ENCODE measurements at places on chromosomes 5 and 9.

DNA sequence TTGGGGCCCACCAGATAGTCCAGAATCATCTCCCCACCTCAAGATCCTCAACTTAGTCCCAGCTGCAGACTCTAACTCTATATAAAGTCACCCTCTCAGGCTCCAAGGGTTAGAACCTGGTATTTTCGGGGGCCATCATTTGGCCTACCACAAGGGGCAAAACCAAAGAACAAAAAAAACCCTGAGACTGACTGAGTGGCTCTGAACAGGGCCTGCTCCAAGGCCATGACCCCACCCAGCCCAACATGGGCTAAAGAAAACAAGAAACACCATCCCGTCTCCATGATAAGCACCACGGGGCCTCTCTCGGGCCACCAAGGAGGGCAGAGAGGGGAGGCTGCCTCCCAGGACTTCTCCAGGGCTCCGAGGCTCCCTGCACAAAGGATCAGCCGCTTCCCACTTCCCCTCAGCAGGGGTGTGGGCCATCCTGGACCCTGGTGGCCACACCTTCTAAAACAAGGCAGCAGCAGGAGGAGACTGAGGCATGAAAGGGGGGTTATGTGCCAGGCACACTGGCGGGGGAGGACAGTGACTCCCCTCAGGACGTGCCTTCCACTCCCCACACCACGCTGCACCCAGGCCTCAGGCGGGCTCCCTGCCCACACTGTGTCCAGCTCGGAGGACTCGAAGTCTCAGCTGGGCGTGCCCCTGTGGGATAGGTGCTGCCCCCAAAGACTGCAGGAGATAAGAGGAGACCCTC is 51.5 kb downstream of the SEMA4D start:
- DNase-seq, result no peak

- DNase-seq, result no peak
Measured at GRCh38 chr9:124661271-124661670, 109.8 kb downstream of the NR6A1 start.

DNA sequence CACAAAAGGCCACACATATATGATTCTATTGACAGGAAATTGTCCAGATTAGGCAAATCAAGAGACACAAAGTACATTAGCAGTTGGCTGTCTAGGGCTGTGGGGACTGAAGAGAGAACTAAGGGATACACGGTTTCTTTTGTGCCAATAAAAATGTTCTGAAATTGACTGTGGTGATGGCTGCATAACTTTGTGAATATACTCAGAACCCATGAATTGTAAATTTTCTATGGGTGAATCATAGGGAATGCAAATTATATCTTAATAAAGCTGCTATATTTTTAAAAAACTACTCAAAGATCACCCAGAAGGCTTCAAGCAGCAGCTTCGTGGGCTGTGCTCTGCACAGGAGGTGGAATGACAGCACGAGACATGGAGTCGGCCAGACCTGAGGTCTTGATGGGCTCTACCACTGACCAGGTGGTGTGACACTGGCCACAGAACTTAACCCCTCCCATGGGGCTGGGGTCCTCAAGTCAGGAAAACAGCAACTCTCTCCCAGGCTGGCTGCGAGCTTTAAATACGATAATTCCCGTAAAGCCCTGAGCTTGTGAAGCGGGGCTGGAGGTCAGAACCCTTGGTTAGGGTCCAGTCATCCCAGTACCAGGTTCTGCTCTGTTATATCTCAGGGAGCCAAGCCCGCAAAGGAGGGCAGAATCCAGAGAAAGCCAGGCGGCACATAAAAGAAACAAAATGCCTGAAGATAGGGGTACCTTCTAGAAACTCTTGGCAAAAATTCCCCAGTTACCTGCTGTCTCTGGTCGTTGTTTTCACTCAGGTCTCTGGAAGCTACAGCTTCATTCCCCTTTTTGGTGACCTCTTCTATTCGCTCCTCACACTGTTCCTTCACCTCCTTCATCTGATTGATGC is 59.1 kb downstream of the GOLM1 start:
- no peak for DNase-seq

DNA sequence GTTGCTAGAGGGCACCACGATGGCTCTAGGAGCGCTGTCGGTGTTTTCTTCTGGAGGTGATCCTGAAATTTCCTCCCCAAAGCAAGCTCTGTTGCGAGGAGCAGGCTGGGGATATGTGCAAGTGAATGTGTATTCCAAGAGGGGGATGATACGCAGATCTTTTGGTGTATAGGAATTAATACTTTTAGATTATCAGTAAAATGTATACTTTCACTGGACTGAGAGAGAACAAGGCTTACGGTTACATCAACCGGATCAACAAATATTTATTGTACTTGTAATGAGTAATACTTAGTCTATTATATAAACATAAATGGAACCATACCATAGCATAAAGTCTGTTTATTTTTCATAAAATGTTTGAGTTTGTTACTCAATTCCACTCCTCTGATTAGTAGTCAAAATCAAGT is 632 bp upstream of the PRKAA1 start:
- no peak for DNase-seq

GRCh38 chr9:113807173-113808061 is 68.7 kb upstream of the ZNF618 start:
- DNase-seq, result no peak

- no peak for DNase-seq
Measured at GRCh38 chr9:4840018-4840417, 47.3 kb downstream of the RCL1 start.

GRCh38 chr9:108787690-108788048 is 68.1 kb downstream of the ACTL7B start:
- no peak for DNase-seq

DNA sequence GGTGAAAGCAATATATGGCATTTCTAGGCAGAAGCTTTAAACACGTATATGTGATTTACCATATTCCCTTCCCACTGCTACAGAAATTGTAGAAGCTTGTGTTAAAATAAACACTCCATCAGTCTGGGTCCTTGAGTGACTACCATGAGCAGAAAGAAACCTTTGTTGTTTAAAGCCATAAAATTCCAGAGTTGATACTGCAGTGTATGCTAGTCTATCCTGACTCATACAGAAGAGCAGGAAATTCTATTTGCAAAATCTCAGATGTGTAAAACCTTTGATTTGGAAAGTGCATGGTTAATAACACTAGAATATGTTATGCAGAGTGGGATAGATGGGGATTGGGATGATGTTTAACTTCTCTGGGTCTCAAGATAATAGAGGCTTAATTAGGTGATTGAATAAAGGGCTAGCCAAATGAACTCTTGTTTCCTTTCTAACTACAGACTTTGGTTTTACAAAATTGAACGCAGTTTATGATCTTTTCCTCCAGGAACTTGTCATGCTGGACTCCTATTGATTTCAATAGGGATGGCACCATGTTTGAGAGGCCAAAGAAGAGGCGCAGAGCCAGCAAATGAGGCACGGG is 282.7 kb upstream of the VLDLR start:
- no peak for DNase-seq

DNA sequence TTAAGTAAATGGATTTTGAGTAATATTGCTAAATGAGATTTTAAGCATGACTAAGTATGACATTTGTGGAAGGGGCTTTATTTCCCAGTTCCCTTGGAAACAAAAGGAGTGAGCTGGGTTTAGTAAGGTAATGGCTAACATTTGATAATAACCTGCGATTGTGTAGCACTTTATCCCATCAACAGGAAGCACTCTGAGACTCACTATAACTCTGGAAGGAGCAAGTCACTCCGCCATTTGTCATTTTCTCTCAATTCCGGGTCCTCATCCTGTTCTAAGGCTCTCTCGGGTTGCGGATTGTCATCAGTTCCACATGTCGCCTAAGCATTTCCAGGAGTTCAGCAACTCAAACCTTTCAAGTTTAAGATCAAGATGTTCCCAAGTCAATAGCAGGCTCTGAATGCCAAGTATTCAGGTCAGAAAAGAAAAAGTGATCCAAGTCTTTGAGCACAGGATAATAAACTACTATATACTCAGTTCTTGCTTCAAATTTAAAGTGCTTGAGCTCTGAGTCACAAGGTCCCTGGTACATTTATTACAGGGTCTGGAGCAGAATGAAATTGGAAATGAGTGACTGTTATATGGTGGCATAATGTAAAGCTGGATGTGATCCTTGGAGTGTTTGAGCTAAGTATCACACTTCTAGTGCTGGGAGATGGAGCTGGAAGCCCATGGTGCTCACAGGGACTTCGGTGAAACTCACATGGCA is 39.3 kb downstream of the CAPSL start:
- no peak for DNase-seq

DNA sequence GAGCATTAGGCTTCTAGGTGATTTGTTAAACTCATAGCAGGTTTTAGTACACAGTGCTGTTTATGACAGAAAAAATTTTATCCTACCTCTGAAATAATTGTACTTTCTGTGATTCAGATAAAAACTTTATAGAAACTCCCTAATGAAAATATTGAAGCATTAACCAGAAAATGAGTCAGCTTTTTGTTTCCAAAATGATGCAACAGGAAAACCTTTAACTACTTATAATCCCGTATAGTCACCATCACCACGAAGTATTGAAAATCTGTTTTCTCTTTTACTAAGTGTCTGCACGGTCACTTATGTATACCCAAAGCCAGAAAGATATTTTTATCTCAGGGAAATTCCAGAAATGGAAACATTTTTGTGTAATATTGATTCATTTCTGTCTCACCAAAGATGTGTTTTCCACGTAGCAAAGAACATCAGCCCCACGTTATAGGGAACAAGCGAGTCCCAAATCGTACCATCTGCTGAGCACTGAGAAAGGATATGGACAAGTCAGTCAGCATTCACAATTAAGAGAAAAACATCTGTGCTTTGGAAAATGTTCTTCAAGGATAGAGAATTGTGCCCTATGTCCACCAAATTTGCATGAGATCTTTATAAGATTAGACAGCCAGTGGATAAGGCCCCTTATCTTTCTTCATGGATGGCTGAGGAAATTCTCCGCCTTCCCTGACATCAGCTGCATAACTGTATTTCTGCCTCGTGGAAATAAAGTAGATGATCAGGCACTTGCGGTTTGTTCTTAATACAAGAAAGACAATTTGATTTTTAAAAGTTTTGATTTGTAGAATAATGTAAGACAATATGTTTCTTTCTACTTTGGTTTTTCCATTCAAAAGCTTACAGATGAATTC is 41.9 kb downstream of the TNFAIP8 start:
- DNase-seq, result no peak

- no peak for DNase-seq
Measured at GRCh38 chr9:74303945-74304344, 193.2 kb upstream of the RORB start.

GRCh38 chr5:76729373-76730290 is 13.7 kb downstream of the F2R start:
- DNase-seq, result no peak

GRCh38 chr5:97026721-97027120 is 90.8 kb downstream of the LNPEP start:
- DNase-seq, result no peak

- DNase-seq, result no peak
Measured at GRCh38 chr5:139588962-139589361, 27.8 kb downstream of the UBE2D2 start.

- DNase-seq, result no peak
Measured at GRCh38 chr9:20512636-20513035, 109.7 kb downstream of the MLLT3 start.

DNA sequence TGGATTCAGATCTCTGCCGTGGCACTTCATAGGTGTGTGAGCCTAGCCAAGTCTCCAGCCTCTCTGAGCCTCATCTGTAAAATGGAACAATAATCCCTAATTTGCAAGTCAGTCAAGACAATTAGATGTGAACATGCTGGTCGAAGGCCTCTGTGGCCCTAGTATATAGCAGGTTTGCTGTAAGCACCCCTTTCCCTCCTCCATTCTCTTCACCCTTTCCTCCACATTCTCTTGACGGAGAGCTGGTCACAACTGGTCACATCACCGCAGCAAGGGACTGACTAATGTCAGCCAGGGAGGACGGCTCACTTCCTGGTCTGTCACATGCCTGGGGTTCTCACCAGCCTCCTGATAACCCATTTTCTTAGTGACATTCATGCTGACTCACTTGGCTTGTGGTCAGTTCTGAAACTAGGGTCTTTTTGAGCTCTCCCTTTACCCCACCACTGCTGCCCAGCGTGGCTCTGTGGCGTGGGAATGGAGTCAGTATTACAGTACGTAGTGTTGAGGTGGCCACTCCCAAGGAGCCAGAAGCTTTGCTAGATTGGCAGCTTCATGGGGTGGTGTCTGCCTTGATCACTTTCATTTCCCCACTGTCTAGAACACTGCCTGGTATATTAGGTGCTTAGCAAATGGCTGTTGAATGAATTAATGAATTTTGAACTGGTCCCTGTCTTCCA is 47.8 kb downstream of the ERGIC1 start:
- no peak for DNase-seq

- DNase-seq, result peak; percentile 31
Measured at GRCh38 chr5:54518146-54518817, 723 bp downstream of the SNX18 start.

DNA sequence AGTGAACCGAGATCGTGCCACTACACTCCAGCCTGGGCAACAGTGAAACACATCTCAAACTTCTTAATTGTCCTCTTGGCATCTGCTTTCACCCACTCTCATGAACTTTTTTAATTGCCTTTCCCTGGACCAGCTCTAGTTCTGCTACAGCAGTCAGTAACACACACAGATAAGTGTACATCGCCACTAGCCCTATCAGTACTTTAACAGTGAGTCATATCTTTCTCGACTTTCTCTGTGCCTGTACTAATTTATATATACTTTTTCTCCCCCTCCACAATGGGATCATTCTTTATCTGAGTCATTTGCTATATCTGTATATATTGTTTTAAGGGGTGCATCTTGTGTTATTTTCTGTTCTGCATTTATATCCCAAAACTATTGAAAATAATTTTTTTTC is 6.7 kb downstream of the CDC37L1 start:
- DNase-seq, result no peak

- no peak for DNase-seq
Measured at GRCh38 chr5:9831823-9832222, 201.7 kb upstream of the TAS2R1 start.

DNA sequence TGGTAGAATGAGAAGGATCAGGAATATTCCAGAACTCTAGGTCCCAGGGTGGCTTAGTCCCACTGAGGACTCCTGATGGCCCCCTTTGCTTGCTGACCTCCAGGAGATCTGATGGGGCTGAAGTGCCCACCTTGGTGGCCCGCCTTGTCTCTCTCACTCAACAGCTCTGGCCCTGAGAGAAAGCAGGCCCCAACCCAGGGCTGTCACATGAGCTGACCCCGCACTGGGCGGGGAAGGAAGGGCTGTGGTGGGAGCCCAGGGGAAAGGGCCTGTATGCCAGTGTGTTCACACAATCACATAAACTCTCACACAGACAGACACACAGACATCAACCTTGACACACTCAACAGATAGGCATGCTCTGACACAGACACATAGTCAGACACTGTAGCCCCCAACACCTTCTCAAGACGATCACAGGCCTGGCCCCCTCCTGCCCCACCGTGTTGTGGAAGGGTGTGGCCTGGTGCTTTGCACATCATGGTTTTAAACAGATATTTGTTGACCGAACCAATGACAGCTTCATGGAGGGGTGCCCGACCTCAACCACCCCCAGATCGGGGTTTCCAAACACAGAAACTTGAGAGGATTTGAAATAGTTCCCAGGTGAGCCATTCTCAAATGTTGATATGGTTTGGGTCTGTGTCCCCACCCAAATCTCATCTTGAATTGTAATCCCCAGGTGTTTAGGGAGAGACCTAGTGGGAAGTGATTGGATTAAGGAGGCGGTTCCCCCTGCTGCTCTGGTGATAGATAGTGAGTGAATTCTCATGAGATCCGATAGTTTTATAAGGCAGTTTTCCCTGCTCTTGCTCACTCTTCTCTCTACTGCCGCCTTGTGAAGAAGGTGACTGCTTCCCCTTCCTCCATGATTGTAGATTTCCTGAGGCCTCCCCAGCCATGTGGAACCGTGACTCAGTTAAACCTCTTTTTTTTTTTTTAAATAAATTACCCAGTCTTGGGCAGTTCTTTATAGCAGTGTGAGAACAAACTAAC is 48.5 kb upstream of the HAND1 start:
- DNase-seq, result no peak
